SIG-M5 (cell line): ENCODE measurements at places on chromosomes 2 and 18.

- no peak for DNase-seq
Measured at GRCh38 chr2:28084564-28084963, 194.0 kb downstream of the BABAM2 start.

GRCh38 chr2:148978706-148979105, 59.8 kb upstream of the LYPD6B start:
- DNase-seq: no peak

GRCh38 chr2:170930131-170930990, 1.3 kb downstream of the GORASP2 start:
- DNase-seq: no peak

GRCh38 chr2:148006249-148007007, 14.1 kb downstream of the ORC4 start:
- no peak for DNase-seq

DNA sequence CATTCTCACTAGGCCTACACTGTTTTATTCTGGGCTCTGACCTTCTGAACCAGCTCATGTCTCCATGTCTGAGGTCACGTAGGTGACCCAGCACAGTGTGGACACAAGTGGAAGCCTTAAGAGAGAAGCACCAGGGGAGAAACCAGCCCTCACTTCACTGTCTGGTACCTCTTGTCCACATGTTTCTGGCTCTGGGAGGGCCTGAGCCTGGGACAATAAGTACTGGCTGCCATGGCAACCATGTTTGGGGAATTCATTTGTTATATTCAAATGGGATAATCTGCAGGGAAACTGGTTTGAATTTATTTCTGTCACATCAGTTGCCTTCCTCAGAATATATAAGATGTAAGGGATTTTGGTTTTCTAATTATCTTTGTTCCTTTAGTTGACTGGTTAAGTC, 23.3 kb downstream of the MYO3B start:
- no peak for DNase-seq

- no peak for DNase-seq
Measured at GRCh38 chr2:54372361-54372760, 83.8 kb upstream of the SPTBN1 start.

DNA sequence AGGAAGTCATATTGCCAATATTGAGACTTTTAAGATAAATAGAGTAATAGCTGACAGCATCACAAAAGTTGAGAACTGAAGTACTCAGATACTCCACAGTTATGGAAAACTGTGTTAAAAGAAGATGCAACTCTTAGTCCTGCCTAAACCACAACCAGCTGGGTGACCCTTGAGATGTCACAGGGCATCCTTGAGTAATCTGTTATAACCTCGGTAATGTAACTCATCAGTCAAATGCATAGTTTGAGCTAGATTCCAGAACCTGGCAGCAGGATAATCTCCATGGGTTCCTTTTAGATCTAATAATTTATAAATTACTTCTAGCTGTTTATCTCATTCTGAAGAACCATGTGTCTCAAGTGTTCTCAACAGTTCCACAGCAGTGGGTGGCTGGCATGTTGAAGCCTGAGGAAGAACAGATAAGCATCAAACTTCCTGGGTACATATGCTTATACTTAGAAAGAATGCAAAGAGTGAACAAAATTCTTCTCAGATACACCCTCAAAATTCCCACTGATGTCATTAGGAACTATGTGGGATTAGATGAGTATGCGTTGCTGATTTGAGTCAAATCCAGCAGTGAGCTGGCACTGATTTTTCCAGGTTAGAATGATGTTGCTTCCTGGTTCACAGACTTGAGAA, 304.1 kb upstream of the ERBB4 start:
- no peak for DNase-seq

DNA sequence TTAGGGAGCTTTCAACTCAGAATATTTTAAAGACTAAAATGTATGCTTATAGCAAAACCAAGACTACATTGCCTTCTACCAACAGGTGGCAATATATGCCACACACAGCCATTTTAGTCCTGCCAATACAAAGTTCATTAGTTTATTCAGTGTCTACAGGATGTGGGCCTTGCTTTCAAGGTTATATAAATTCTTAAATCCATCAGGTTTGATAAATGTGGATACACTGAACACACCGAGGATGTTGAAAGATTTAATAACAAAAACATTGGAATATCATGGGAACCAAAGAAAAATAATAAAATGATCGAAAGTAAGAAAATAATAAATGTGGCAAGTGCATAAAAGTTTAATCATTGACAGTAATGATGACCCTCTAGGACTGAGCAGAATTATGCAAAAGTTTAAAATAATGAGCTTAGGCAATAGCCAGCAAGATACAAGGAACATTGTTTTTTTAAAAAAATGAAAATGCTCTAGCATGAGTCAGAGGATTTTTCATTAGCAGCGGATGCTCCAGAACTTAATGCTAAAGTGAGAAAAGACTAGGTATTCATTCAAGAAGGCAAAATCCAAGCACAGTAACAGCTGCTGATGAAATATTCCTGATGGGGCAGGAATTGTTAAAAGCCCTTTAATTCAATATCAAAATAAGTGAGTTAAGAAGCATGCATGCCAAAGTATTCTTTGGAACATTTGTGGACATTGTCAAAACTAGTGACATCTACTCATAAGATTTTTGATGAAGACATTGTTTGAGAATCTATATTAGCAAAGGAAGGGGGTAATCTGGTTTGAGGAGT, 14.2 kb downstream of the SCN9A start:
- no peak for DNase-seq

DNA sequence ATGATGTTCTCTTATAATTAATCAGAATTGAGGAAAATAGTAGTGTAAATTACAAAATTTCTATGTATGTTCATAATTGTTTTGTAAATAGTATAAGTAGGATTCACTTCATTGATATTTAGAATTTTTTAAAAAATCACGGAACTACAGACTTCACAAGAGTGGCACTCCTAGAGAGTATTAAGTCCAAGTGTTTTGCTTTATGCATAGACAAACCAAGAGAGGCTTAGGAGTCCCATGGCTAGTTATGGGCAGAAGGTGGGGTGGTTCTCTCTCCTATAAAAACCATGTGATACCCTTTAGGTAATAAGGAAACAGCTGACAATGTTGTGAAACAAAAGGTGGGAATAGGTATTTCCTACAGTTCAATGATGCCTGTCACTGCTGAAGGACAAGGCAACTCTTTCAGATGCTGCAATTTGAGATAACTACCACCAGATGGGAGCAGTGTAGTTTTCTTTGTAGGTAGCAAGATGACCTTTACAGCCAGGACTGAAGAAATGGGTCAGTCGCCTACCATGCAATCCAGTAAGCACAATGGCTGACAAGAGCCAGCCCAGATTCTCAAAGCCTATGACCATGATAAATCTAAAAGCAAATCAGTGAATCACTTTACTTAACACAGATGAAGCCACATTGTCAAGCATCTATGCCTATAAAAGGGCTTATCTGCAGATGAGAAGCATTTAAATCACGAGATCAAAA, 83.9 kb downstream of the AAK1 start:
- DNase-seq: no peak

DNA sequence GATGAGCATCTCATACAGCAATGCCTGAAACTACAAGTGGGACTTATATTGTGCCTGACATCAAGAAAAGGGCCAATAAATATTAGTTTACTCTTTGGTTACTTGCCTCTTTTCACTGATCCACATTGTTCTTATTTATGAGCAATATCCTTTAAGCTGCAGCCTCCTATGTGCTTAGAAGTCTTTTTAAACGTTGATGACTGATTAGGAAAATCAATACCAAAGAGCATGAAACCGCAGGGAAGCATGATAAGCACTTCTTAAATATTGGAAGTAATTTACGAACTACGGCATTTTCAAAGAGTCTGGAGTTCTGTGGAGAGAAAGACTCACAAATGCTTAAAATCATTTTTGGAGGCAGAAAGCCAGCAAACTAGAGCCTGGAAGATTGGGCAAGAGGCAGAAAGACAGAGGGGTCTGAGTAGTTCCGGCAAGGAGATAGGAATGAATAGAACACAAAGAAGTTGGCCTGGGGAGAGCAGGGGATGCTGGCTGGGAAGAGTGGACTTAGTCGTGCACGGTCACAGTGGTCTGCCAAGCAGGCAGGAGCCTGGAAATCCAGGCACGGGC, 122.6 kb upstream of the NOSTRIN start:
- no peak for DNase-seq

- no peak for DNase-seq
Measured at GRCh38 chr2:141271346-141271745, 859.5 kb downstream of the LRP1B start.

DNA sequence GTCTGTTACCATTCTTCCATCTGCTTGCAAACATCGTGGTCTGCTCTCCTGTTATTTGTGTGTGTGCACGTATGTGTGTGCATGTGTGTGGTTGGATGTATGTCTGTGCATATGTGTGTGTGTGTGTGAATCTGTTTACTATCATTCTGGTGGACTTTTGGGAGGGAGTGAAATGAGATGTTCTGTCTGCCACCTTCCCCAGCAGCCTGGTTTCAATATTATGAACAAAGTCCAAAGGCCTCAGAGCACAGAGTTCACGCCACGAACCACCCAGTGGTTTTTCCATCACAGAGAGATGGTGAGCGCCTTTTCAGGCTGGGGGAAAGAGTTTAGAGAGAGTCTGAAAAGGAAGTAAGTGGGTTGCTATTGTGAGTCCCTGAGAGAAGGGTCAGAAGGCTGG, 67.1 kb upstream of the YWHAQ start:
- DNase-seq: no peak

- no peak for DNase-seq
Measured at GRCh38 chr2:196827356-196827755, 18.2 kb upstream of the C2orf66 start.

GRCh38 chr2:225019105-225019504, 23.2 kb downstream of the DOCK10 start:
- DNase-seq: no peak

GRCh38 chr2:28750316-28751251, 1.0 kb upstream of the PPP1CB start:
- DNase-seq: no peak

- DNase-seq: no peak
Measured at GRCh38 chr2:229734410-229734809, 20.1 kb upstream of the DNER start.

DNA sequence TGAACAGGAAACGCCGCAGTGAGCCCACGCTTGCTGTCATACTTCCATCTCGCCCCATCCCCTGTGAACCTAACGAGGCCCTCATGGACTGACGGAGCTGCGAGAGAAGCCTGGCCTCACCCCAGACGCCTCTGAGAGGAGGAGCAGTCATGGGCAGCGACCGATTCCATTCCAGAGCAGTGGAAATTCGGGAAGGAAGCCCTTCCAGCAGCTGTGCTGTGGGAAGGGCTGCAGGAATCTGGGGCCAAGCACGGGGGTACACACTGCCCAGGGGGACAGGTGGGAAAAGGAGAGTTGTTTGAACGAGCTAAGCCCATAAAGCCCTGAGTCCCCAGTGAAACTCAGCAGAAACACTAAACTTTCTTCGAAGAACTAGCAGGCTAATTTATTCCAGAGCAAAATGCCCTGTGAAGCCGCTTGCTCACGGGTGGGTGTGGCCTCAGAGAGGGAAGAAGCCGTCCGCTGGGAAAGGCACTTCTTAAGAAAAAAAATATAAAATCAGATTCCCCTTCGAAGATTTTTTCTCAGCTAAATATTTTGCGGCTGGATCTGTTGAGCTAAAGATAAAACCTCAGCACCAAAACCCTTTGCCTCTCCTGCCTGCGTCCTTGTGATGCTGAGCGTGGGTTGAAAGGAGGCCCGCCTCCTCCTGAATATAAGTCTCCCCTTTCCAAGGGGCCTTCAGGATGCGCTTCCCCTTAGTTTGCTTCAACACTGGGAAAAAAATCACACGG, 38.2 kb downstream of the ANKMY1 start:
- no peak for DNase-seq

DNA sequence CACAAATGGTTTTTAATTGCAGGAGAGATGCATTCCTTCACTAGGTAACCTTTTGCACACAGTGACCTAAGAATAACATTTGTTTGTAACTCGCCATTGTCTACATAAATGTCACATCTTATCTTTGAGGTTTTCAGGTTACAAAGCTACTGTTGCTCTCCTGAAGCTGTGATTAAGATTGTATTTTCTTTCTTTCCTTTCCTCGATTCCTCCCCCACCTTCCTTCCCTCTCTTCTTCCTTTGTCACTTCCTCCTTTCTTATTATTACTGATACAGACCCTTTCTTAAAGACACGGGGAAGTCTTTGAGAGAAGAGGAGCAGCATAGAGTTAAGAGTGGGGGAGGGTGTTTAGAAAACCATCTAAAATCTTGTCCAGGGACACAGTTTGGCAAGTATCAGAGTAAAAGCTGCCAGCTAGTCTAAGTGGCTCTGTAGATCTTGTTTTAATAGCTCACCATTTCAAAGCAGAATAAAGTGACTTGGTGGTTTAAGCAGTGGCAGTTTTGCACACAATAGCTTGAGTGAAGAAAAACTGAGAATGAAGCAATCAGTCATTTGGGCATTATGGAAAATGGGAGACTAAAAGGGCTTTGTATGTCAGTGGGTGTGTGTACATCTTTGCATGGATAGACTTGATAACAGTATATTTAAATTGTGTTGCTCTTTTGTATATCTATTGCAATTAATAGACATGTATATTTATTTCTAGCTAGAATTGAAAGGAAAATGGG, 10.9 kb downstream of the CERS6 start:
- no peak for DNase-seq

GRCh38 chr2:98234776-98235175, 111.5 kb upstream of the CNGA3 start:
- no peak for DNase-seq

DNA sequence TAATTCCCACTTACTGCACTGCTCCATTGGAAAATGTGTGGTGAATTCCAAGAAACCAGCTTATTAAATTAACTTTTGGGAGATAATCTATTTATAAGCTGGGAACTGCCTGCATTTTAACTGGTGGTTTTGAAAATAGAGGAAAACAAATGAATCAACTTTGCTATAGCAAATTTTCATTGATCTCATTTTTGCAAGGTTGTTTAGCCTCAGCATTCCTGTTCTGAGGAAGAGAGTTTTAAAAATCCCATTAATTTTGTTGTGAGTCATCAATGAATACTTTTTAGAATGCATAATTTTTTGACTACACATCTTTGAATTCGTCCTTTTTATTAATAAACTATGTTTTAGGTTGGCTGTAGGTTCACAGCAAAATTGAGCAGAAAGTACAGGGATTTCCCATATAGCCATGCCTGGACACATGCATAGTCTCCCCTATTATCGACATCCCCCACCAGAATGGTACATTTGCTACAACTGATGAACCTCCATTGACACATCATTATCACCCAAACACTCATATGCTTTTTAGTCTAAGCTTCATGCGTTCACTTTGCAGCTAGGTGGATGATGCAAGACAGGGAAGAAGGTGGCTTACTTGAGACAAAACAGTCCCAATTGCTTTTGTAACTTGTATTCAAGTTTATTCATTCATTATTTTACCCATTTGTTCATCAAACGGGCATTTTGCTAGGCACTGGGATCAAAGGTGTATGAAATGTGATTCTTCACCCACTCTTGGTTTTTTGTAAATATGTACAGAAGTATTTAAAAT, 106.9 kb downstream of the ZNF521 start:
- DNase-seq: no peak

DNA sequence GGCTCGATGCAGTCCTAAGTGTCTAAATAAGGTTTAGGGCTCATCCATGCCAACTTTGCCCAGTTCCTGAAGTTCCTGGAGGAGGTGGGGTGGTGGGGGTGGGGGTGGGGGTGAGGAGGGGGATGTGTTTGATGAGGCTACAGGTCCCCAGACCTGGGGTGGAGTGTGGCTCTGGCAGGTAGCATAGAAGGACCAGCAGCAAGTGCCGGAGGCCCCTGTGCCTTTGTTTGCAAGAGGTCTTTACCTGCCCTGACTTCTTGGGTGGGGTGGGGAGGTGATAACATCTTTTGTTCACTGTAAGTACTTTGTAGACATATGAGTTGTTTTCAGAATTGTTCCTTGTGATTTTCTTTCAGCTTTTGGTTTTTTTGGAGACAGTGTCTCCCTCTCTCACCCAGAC, 10.0 kb downstream of the SH3BP4 start:
- no peak for DNase-seq
